ENCODE measurements at places on chromosomes 5 and 9. TPM values are rescaled to one million over a fixed set of nuclear protein-coding genes. Genes with fewer than 3 reads are reported as not detected.

Gene HAVCR2
- total RNA-seq: 2.0 TPM

Gene KCNMB1
- not detected for total RNA-seq

DNA sequence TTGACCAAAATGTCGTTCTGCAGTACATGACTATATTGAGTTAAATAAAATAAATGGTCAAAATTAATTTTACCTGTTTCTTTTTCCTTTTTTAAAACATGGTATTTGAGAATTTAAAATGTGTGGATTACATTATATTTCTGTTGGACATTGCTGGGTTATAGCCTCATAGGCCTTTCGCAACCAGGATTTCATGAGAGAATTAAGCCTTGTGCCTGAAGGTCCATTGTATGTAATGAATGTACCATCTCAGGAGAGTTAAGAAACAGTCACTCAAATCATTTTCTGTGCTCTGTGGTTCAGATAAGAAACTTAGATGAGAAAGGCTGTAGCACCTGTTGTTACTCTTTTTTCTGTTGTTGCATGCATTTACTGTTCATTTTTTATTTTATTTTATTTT is 103.5 kb downstream of the ANGPTL2 start:
- DNase-seq: no peak

- DNase-seq: no peak
These were observed 58.0 kb upstream of the UBAC1 start for GRCh38 chr9:136019041-136019680.

DNA sequence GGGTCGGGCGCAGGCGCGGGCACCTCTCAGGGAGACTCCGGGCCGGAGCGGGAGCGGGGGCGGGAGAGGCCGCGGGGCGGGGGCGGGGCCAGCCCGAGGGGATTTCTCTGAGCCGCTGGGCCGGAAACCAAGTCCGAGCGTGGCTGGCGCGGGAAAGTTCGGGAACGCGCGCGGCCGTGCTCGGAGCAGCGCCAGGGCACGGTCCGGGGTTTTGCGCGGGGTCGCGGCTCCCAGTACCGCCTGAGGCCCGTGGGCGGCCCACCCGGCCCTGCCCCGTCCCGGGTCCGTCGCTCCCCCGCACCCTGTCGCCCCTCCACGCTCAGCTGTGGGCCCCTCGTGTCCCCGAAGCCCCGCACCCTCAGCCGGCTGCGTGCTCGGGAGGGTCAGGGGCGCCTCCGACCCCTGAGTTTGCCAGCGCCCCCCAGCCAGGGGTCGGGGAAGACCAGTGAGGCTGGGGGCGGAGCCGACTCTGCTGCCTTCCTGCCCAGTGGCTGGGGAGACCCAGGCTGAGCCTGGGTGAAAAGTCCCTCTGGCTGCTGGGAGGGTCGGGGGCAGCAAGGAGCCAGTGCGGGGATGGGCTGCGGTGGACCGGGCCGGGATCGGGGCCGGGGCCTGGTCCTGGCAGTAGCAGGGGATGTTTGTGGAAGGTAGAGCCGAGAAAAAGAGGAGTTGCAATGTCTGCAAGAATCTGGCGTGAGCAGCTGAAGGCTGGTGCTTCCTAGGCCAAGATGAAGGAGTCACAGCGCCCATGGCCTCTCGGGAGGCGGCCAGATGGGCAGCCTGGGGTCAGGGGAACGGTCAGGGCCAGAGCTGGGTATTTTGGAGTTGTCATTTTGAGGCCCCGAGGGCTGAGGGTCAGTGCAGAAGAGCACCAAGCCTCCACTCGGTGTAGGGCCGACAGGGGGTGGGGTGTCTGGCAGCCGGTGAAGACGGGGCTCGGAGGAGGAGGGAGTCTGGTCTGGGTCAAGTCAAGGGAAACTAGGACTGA is 588 bp downstream of the TRAF2 start:
- peak; percentile 23 for DNase-seq

DNA sequence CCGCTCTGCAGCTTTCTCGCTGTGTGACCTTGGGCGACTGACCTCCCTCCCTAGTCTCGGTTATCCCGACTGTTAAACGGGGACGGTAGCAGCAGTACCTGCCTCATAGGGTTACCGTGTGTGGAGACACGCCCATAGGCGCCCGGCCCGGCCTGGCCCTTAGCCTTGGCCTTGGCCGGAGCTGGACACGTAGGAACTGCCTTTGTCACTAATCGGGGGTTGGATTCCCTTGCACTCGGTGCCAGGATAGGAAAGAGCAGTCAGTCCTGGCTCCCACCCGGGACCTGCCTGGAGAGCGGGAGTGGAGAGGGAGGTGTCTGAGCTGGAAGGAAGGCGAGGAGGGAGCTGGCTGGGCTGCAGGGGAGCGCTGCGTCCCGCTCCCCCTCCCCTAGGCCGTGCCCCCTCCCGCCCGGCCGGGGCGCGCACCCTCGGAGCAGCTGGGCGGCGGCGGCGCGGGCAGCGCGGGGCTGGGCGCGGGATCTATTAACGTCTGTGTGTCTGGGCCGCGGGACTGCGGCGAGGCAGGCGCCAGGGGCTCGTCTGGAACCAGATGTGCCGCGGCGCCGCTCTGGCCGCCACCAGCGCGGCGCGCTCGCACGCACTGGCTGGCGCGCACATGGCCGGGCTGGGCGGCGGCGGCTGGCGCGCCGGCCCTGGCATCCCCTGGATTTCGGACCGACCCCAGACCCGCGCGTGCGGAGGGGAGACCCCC is 31.7 kb downstream of the PRRX2 start:
- DNase-seq: peak; percentile 55

DNA sequence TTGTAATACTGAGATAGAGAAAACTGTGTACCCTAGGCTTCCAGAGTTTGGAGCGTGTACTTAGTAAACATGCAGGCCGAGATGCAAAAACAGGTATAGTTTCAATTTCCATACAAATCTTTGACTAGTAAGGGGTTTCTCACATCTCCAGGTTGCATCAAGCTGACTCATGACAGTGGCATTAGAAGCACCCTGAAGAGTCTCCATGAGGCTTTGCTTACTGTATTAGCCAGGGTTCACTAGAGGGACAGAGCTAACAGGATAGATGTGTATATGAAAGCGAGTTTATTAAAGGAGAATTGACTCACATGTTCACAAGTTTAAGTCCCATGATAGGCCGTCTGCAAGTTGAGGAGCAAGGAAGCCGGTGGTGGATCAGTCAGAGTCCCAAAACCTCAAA is 275.3 kb upstream of the CDH6 start:
- DNase-seq: no peak

- DNase-seq: peak; percentile 52
These were observed 660 bp downstream of the SCAMP1 start for GRCh38 chr5:78360924-78361630.

Data from RPMI7951 (cell line).